GM12865 (cell line): ENCODE measurements at places on chromosomes 7 and 10.
A peak's percentile ranks its signal among the peaks of the same experiment; 100 is the strongest.

DNA sequence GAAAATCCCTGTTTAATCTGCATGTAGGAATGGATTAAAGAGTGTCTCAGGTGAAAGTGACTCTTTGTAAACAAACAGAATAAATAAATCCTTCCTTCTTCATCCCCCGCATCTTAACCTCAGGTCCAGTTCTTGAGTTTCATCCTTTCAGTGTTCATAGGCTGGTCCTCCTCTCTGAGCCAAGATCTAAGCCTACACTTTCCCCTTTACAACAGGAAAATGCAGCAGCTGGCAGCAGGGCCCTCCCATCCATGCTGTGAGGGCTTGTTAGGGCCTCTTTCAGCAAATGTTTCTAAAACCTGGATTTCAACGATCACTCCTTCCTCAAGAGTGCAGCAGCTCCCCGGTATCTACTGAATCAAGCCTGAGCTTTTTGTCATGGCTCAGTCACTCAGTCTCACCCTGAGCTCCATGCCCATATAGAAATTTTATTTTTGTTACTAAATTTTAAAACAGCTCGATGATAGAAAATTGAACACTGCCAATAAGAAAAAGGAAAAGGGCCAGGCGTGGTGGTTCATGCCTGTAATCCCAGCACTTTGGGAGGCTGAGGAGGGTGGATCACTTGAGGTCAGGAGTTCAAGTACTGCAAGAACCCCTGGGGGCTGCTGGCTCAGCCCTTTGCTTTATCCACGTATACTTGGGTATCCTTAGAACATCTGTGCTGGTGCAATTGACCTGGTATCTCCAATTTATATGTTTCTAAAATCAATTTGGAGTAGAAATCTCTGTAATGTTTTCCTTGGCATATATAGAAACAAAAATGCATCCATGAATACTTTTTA is 15.6 kb downstream of the BLNK start:
- no peak for DNase-seq

DNA sequence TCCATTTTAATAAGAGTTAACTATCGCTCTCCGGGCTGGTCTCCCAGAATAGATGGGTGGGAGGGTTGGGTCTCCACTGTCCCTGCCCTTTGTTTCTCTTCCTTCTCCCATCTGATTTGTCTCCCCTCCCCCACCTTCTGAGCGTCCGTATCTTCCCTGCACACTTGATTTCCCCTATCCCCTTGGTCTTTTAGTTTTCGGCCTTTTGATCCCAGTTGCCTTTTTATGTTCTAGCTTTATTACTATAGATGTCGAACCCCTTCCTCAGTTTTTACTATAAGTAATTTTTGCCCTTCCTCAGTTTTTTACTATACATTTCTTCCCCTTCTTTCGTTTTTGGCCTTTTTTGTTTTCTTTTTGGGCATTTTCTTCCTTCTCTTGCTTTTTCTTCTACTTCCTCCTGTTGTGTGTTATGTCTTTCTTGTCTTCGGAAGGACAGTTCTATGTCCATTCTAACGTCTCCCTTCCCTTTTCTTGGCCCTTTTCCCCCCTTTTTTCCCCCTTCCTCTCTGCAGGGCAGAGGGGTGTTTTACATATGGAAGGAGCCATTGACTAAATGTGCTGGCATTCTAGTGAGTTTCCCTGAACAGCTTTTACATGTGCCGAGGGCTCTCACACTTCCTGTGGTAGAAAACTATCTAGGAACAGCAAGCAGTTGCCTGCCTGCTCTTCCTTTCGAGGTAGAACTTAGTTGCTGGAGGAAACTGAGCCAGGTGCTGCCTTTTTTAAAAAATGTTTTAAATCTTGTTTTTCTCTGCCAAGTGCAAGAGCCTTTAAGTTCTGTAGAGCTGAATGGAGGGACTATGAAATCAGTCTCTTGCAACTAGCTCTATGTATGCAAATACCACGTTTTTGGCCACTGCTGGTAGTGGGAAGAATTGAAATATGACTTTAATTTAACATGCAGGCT is 2.8 kb downstream of the TET1 start:
- peak; percentile 8 for DNase-seq

DNA sequence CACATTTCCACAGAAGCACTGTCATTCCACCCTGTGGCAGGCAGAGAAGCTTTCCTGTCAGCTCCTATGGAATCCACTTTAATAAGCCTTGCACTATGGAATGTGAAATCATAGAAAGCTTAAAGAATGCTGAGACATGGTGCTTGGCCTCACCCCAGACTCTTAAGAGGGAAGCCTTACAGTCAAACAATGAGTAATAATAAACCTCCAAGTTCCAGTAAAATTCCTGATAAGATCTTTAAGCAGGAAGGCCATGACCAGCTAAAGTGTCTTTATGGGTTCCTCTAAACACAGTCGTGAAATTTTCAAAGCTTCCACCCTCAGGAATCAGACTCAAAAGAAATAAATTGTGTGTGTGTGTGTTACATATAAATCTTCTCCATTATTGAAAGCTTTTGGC is 11.9 kb upstream of the TEX36 start:
- no peak for DNase-seq

DNA sequence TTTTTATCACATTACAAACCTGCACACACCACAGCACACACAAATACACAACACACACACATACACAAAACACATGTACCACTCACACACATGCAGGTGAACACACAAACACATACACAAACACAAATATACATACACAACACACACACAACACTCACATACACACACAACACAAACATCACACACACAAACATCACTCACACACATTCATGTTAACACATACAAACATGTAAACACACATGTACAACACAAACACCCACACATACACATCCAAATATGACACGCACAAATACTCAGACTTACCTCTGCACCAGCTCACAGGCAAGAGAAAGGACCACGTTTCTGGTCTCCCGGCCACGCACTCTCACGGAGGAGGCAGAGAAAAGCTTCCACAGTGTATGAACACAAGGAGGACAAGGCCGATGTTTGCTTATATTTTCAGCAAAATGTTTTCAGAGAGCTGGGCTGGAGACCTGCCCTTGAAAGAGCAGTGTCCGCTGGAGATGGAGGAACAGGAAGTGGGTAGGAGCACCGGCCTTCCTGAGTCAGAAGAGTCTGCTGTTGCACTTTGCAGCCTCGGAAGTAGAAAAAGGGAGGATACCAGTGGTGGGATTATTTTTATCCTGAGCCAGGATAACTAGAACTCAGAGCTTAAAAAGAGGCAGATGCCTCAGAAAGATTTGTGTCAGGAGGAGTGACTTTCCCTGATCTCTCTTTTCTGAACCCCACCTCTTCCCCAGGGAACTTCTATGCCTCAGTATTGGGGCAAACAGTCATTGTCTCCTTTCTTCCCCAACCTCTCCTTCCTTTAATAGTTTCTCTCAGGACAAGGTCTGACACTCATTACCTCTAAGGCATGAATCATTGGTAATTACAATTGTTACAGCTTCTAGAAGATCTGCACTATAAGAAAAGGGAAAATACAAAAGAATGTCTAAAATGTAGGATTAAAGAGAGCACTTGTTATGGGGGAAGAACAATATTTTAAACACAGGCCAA is at the start of gene GIMAP6:
Gene GIMAP6, minus strand, starts transcription at position 520 of the 999 bp plus-strand sequence. CDS start 2,243 bp downstream, outside the sequence.
- peak; percentile 85 for DNase-seq

GRCh38 chr7:15719311-15719710 is 32.8 kb upstream of the MEOX2 start:
- no peak for DNase-seq

DNA sequence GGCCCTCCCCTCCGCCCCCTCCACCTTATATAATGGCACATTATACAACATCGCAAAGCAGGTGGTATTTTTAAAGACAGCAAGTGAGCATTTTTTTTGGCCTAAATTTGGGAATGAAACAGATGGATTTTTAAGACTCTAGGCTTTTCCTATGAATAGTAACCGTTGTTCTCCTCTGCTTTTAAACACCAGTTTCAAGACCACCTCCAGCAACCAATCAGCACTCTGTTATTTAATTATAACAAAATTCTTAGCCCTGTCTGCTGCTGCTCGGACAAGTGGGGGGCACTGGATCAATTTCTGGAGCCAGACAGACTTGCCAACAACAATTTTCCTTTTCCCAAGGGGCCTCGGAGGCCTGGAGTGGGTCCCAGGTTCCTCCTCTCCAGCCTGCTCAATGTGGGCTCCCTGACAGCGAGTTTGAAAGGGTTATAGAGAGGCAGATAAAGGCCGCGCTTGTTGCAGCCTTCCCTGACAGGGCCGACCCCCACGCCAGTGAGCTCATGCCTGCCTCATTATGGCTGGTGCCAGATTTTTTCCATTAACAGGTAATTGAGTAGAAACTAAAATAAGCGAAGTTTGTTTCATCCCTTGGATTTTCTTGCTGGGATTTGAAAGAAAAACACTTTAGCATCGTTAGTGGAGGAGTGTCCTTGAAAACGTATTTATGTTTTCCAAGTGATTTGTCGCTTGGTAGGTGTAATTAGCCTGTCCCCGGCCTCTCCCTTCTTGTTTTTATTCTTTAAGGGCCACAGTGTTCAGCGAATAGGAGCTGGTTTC is 227.3 kb downstream of the TCF7L2 start:
- DNase-seq, result no peak

- no peak for DNase-seq
These were observed 54.3 kb upstream of the TNRC18 start for GRCh38 chr7:5477723-5478531.

DNA sequence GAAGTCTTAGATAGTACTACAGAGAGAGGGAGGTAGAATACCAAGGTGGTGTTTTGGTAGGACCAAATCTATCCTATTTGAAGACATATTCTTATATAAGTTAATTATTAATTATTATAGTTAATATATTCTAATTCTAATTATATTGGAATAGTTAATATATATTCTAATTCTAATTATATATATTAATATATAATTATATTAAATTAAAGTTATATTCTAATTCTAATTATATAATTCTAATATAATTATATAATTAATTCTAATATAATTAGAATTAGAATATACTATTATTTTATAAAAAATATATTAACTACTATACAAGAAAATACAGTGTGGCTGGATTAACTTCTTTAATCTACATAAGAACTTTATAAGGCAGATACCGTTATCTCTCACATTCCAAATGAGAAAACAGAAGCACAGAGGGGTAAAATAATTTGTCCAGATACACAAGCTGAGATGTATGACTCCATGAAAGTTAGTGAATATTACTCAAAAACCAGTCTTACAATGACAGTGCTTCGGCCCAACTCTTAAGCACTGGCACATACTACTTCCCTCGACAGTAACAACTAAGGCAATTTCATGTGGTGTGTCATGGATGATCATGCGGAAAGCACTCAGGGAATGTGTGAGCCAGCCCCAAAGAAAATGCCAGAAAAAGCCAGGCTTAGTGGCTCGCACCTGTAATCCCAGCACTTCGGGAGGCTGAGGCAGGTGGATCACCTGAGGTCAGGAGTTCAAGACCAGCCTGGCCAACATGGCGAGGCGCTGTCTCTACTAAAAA is 42.6 kb downstream of the TYW1B start:
- DNase-seq, result no peak
